ENCODE measurements at places on chromosomes 12 and 14.

- no peak for DNase-seq
Measured at GRCh38 chr12:69555461-69555860, 29.8 kb upstream of the CCT2 start.

DNA sequence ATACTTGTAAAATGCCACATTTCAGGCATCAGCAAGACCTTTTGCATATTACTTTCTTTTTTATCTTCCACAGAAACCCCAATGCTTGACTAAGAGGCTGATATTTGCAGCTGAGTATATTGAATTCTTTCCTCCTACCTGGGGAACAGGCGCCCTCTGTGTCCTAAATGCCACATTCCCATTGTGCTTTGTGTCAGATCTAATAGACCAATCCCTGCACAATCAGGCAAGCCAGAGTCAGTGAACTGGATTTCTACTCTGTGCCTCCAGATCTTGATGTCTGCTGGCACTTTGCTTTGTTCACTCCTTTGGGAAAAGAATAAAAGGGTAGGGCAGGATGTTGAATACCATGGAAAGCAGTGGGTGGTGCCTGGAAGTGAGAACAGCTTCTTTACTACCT lies 22.4 kb upstream of the TAS2R42 start:
- DNase-seq = no peak

GRCh38 chr14:75627406-75627805 lies 33.3 kb downstream of the ERG28 start:
- DNase-seq = no peak

DNA sequence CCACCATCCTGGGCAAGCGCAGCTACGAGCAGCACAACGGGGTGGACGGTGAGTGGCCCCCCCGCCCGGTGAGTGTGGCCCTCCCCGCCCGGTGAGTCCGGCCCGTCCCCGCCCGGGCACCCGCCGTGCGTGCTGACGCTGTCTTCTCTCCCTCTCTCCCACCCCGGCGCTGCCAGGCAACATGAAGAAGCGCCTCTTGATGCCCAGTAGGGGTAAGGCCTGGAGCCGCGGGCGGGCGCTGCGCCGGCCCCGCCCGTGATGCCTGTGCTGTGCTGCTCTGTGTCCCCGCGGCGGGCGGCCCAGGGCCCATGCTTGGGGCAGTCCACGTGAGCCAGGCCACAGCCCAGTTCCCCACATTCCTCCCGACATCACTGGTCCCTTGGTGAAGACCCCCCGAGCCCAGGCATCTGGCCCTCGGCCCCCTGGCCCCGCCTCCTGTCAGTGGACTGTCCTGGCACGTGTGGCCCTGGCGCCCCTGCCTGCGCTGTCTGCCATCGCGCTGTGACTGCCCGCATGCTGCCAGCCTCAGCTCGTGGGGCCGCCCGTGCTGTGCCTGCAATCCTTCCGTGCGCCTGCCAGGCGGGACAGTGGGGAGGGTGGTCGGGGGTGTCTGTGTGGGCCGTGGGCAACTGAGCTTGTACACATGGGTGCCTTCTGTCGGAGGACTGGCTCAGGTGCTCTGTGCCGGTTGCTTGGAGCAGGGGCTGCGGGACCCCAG lies 7.9 kb upstream of the CRIP2 start:
- no peak for DNase-seq

- DNase-seq = no peak
Measured at GRCh38 chr14:105141486-105142281, 26.9 kb downstream of the JAG2 start.

GRCh38 chr14:102226356-102227125 lies 78.4 kb downstream of the MOK start:
- no peak for DNase-seq

DNA sequence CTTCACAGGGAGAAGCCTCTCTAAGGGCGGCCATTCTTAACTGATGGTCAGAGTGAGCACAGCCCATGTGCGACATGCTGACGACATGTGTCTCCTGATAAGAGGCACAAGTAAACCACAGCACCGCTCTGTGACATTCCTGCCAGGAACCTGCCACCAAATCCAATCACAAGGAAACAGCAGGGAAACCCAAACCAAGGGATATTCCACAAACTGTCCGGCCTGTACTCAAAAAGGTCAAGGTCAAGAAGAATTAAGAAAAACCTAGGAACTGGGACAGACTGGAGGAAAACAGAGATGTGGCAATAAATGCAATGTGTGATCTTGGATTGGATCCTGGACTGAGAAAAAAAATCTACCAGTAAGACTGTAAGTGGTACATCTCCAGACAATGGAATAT lies 91.9 kb downstream of the SYNE3 start:
- no peak for DNase-seq
